ENCODE measurements at places on chromosomes 11 and 22.

GRCh38 chr11:101612481-101612880, 28.7 kb upstream of the TRPC6 start:
- no peak for DNase-seq

- DNase-seq: no peak
Observed at GRCh38 chr11:132347156-132348090, 977.0 kb downstream of the NTM start.

GRCh38 chr11:8826901-8827560, 84.0 kb upstream of the AKIP1 start:
- DNase-seq: no peak

DNA sequence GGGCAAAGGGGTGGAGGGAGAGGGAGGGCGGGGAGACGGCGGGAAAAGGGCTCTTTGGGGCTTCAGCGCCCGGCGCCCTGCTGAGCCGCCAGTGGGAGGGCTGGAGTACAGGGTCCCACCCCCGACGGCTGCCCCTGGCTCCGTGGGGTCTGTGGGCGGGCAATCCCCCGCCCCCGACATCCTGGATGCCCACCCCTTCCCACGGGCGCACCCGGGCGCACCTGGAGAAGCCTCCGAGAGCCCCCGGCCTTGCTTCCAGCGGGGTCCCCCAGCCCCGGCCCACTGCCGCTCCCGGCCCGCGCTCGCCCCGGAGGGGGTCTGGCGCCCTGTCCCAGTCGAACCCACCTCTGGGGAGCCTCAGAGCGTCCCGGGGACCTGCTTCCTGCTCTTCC, 394 bp downstream of the CHRM4 start:
- DNase-seq: no peak

DNA sequence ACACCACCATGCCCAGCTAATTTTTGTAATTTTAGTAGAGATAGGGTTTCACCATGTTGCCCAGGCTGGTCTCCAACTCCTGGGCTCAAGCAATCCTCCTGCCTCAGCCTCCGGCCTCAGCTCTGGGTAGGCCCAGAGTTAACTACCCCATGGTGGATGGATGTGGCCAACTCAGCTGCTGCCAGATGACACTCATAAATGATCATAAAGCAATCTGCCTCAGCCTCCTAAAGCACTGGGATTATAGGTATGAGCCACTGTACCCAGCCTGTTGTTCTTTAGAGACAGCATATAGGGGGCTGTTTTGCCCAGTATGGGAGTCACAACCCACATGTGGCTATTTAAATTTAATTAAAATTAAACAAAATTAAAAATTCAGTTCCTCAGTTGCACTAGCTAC, 54.3 kb downstream of the LARGE1 start:
- DNase-seq: no peak
